ENCODE measurements at places on chromosomes 11 and 22.

- no peak for DNase-seq
Measured at GRCh38 chr11:63933459-63933858, 5.3 kb upstream of the NAA40 start.

GRCh38 chr11:86160541-86161149 is 83.9 kb upstream of the EED start:
- no peak for DNase-seq

GRCh38 chr11:115344846-115345245 is 159.4 kb downstream of the CADM1 start:
- no peak for DNase-seq

DNA sequence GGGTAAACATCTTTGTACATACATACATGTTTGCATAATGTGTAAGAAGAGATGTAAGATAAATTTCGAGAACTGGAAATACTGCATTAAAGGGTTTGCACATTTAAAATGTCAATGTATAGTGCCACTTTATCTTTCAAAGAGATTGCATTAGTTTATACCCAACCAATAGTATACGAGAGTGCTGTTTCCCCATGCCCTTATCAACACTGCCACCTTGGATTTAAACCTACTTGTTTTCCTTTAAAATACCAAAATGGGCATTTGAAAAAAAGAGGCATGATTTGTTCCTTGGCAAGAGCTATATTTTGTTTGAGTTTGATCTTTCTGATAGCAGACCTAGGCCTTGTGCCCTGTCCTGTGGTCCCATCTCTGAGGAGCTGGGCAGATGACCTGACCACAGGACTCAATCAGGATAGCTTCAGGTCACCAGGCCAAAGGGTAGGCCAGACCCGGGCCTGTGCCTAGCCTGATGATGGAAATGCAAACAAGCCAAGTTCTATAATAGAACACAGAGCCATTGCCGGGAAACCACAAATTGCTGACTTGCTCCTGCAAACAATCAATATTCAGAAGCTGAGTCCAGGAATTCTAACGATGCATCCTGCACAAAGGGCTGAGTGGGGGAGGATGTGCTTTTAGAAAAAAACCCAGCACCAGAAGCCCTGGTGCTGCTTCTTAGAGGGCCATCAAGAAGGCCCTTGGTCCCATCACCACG is 16.9 kb upstream of the ALG8 start:
- no peak for DNase-seq

GRCh38 chr11:5604896-5605295 is 8.5 kb downstream of the TRIM6 start:
- no peak for DNase-seq

- no peak for DNase-seq
Measured at GRCh38 chr11:124207102-124207792, 24.1 kb downstream of the OR10D3 start.

DNA sequence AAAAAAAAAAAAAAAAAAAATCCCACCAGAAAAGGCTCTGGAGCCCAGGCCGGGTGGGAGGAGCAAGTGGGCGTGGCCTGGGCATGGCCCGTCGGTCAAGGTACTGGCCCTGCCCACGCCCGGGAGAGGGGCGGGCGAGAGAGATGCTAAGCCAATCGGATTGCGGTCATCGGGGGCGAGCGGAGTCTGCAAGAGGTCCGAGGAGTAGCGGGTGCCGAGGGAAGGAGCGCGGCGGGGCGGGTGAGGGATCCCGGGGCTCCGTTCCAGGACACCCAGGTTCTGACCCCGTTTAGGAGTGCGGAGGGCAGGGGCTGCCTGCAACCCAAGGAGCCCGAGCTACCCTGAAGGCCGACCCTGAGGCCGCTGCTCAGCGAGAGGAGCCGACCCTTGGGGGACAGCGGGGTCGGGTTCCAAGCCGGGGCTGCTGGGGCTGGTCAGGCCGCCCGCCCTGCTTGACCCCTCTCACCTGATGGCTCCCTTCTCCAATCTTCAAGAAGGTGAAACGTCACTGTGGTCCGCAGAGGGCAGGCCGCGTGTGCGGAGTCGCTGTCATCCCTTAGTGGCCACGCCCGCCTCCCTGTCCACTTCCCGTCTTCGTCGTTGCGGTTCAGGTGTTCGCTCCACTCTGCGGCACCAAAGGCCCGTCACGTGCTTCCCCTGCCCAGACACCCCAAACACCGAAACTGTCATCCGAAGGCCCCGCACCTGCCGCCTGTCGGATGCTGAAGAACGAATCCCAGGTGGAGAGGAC is 11.1 kb upstream of the TAB1 start:
- DNase-seq = peak; percentile 90

DNA sequence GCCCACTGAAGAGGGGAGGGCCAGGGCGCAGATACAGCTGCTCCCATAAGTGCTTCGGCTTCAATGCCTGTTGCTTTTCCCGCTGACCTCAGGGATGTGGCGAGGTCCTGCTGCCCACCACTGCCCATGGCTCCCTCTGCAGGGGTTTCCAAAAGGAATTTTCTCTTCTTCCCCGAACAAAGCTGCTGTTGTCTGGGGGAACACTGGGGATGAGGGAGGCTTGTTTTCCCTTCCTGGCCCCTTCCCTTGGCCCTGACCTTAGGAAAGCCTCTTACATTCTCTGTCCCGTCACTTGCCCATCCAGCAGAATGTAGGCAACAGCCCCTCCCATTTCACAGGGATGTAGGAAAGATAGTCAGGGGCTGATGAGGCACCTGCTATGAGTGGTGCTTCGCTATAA is 34.8 kb downstream of the CD82 start:
- no peak for DNase-seq

DNA sequence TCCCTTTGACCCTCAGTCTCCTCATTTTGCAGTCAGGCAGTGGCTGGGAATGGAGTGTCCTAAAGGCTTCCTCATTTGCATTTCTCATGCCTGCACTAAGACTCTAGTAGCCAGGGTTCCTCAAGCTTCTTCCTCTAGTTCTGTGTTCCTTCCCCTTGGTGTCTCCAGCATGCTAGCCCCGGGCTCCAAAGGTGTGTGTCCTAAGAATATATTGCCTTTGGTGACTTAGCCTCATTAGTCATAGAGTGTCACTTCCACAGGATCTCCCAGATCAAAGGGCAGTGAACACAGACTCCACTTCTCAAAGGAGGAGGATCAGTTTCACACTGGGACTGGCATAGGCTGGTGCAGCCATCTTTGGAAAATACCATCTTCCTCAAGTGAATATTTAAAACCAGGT is 21.4 kb upstream of the ACER3 start:
- no peak for DNase-seq
